Mucosa of descending colon (tissue), 3 donors: ENCODE measurements at places on chromosomes 11 and 22.

GRCh38 chr11:113552271-113552670 lies 77.1 kb upstream of the DRD2 start:
- DNase-seq: no peak

DNA sequence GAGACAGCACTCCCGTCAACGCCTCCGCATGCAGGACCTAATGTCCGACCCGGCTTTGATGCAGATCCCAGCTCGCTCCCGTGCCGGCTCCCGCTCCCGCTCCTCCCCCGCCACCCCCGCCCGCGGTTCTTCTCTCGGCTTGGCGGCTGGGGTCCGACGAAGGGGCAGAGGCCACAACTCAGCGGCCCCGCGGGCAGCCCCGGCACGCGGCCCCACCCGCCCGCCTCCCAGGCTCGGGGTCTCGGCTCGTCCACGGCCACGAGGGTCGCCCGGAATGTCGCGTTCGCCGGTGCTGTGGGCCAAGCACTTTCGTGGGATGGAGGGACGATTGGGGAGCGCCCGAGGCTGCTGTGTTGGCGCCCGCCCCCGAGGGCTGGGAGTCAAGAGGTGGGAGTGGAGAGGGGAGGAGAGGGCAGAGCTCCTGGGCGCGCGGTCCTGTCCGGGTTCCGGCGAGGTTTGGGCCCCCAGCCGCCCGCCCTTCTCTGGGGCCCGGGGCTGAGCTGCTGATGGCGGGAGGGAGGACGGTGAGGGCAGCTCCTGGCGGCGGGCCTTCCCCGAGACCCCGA lies 5.3 kb upstream of the TBX1 start:
- no peak for DNase-seq

GRCh38 chr11:34631737-34632104 lies 10.8 kb downstream of the EHF start:
- no peak for DNase-seq

- DNase-seq: no peak
These were observed 661 bp downstream of the ADAMTS8 start for GRCh38 chr11:130427581-130428315.

GRCh38 chr11:59787816-59788215 lies 22.8 kb downstream of the MRPL16 start:
- DNase-seq: no peak
